AG08395 (cell line): ENCODE measurements at places on chromosomes 2 and 18.

DNA sequence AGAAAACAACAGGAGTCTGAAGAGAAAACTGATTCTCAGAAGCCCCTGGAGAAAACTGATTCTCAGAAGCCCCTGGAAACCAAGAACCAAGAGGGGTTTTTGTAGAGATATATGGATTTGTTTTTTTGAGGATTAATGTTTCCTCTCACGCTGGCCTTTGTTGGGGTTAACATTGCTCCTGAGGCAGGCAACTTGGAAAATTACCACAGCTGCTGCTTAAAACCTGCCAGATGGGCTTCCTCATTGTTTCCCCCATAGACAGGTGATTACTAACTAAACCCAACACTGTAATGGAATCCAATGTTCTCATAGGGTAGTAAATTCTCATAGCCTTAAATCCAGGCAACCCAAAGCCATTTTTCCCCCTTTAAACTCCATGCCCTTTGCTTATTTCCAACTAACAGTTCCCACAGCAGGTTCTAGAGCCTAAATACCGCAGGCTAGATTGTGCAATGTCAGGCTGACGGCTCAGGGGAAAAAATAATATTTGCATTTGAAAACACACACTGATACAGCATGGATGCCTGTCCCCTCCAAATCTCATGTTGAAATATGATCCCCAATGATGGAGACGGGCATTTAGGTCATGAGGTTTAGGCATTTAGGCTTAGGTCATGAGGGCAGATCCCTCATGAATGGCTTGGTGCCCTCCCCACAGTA is 272.3 kb upstream of the PKDCC start:
- DNase-seq = no peak

GRCh38 chr2:134217924-134218323 is 35.9 kb upstream of the MGAT5 start:
- no peak for DNase-seq

DNA sequence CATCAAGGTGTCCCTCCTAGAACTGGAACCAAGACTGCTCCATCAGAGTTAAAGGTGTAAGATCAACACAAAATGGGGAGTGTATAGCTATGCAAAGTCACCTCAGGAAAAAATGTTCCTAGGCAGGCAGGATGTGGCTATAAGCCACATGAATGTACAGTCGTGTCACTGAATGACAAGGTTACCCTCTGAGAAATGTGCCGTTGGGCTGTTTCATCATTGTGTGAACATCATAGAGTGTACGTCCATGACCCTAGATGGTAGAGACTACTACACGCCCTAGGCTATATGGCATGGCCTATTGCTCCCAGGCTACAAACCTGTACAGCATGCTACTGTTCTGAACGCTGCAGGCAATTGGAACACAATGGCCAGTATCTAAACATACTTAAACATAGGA is 24.5 kb downstream of the TYMS start:
- DNase-seq = no peak

DNA sequence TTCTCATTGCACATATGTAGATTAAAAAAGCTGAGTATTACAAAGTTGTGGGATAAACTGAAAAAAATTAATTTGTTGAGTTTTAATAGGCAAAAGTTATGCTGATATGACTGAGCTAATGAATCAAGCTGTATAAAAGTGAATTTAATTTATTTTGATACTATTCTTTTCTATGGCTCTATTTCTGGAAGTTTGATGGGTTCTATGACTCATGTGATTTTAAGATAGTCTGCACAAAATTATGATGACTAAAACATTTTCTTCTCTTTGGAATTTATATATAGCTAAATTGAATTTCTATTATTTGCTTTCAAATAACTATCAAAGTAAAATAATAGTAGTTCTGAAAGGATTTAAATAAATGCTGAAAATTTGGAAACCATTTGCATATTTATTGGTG is 71.0 kb upstream of the MMADHC start:
- no peak for DNase-seq

GRCh38 chr18:31711365-31712172 is 27.2 kb upstream of the B4GALT6 start:
- DNase-seq = no peak

GRCh38 chr2:200742426-200742825 is 69.3 kb upstream of the BZW1 start:
- DNase-seq = peak; percentile 77

DNA sequence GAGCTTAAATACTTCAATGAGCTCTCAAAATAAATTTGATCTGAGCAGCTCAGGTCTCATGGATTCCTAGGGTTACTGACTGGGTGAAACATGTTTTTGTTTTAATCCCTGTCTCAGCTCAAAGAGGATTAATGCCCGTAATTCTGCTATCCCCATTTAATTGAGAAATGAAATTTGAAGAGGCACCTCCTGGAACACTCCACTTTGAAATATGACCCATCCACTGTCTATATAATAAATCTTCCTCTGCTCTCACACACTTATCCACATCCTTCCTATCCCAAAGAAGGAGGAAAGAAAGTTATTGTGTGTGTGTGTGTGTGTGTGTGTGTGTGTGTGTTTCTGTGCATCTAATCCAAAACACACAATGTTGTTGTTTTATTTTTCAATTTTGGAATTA is 2082.4 kb upstream of the PIK3C3 start:
- no peak for DNase-seq

GRCh38 chr2:128474036-128474955 is 155.6 kb upstream of the HS6ST1 start:
- no peak for DNase-seq

DNA sequence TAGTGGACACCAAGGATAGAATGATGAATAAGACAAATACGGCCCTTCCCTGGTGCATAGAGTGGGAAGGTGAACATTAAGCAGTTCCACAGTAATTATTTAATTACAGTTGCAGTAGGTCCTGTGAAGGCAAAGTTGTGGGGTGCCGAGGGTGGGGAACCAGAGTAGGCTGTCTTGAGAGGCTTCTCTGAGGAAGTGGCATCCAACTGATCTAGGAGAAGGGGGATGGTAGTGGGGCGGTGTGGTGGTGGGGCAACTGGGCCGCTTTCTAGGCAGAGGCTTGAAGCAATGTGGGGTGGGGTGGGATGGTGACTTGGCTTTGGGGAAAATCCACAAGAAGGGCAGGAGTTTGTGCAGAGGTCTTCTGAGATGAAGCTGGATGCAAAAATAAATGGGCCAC is 11.7 kb downstream of the ACSL3 start:
- no peak for DNase-seq

DNA sequence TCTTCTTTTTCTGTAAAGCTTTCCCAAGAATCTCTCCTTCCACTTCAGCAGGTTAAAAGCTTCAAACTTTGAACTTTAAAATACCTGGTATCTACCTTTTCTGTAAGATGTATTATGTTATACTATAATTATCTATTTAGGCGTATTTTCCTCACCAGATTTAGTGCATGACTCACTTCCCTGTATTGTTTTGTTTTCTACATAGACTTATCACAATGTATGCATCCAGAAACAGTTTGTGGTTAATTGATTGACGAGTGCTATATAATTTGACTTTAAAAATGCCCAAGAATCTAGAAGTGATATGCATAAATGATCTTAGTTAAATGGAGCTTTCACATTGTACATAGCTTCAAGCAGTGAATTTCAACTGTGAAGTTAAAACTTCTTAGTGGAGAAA is 473.9 kb upstream of the CDH2 start:
- no peak for DNase-seq

DNA sequence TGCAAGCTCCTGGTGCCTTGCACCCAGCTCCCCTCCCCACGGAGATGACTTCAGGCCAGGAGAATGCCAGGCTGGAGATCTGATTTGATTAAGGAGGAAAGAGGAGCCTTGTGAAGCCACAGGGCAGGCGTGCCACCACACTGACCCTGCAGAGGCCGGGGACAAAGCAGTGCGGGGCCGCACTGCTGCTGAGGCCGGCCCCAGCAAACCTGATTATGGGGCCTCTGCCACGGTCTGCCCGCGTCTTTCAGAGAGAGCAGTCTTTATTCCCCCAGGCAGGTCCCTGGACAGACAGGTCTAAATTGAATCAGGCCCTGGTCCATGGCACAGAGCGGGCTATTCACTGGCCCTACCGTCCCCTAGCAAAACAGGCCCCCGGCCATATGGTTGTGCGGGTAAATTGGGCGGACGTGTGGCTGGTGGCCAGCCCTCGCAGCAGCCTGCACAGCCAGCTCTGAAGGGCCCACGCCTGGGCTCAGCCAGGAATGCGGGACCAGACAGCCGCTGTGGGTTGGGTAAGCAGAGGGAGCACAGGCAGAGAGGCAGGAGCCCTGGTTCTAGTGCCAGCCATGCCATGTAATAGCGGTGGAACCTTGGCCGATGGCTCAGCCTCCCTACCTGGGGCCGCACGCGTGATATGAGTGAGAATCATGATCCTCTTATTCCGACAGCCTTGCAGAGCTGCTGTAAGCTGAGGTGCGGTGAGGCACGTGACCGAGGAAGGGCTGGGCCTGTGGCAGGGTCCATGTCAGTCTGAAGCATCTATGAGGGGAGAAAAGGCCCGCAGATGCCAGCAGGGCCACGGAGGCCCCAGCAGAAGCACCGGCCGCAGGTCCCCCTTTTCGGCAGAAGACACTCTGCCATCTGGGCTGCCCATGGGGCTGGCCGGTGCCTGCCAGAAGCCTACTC is 97.3 kb upstream of the MYCN start:
- DNase-seq = no peak

DNA sequence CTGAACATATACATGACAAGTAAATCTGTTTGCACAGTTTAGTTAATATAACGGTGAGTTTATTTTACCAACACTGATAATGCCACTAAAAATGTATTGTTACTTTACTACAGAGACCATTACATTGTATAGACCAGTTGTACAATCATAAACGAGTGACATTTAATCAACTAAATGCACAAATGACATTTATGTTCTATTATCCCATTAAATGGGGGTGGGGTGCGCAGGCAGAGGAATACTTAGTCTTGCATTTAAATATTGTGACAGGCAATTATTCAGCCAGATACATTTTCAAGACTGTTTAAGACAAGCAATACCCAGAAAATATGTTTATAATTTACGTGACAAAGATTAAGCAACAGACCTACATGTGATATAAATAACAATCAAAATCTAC is 72.0 kb upstream of the CHAC2 start:
- no peak for DNase-seq

- peak; percentile 49 for DNase-seq
Measured at GRCh38 chr2:102082571-102083392, 59.8 kb upstream of the IL1R1 start.

- peak; percentile 27 for DNase-seq
Measured at GRCh38 chr2:206989311-206989710, 50.0 kb downstream of the CPO start.

- no peak for DNase-seq
Measured at GRCh38 chr2:108585436-108585835, 51.2 kb downstream of the LIMS1 start.

GRCh38 chr2:8408560-8409460 is 273.0 kb upstream of the ID2 start:
- no peak for DNase-seq

- DNase-seq = no peak
Measured at GRCh38 chr2:125696560-125696959, 959.4 kb upstream of the GYPC start.

DNA sequence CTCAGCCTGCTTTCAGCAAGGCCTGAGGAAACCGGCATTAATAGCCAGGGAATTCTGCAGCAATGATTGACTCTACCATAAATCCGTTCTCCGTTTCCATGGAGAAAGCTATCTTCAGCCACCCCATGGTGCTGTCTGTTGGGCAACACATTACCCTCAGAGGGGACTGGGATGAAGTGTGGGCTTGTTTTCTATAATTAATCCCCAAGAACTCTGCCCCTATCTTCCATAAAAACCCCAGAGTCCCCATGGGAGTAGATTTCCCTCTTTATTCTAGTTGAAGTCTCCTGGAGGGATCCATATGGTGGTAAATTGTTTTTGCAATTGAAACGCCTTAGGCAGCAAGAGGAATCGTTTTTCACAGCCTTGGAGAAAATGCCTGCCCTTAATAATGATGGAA is 9.2 kb downstream of the G6PC2 start:
- no peak for DNase-seq

DNA sequence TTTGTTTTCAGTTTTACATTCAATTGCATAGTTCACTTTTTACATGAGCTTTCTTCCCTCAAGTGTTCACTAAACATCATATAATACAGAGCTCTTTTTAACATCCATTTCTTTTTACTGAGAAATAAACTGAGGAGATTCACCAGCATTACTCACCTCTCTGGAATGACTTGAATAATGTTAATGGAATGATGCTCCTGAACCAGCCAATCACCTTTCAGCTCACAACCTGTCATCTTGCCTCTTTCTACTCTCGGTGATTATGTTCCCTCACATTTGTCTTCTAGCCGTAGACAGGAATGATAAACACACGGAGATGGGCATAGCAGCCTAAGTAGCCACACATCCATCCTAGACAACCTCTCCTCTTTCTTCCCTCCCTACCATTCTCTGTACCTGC is 301.7 kb downstream of the PAX3 start:
- peak; percentile 58 for DNase-seq

DNA sequence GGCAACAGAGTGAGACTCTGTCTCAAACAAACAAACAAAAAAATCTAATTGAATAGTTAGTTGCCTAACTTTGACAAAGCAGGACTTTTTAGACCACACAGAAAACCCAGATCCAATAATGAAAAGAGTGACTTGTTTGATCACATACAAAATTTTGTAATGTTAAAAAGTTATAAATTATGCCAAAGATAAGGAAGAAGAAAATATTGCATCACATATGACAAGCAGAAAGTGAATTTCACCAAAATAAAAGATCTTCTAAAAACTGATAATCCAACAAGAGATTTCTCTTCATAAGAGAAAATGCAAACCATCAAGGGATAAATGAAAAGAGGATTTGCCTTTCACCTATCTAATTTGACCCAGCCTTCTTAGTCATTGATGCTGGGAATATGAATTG is 2.8 kb upstream of the RMP24 start:
- DNase-seq = no peak

- no peak for DNase-seq
Measured at GRCh38 chr2:22375096-22375495, 1009.9 kb upstream of the KLHL29 start.

- no peak for DNase-seq
Measured at GRCh38 chr18:13362607-13363006, 144.0 kb downstream of the LDLRAD4 start.

- DNase-seq = no peak
Measured at GRCh38 chr18:34938090-34938489, 103.1 kb upstream of the MAPRE2 start.

DNA sequence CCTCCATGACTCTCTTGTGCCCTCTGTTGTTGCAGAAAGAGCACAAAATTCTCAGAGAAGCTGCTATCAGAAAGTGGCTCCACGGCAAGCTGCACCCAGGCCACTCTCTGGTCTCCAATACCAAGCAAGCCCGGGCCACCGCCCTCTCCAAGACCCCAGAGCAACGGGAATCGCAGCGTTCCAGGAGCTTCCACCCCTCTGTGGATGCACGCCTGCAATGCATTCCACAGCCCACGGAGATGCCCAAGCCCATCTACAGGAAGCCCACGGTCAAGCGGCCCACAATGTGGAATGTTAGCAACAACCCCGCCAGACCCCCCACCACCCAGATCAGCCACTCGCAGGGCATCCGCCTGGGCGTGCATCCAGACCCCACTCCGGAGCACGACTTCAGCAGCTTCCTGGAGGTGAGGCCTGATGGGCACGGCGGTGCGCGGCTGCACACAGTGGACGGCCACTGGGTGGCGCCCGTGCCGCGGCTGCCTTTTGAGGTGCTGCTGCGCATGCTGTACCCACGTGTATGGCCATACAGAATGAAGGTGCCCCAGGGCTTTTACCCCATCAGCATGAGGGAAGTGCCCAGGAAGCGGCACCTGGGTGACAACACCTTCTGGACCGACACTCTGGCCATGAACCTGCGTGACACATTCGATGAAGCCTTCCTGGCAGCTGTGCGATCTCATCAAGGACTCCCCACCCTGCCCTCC is 6.3 kb downstream of the ANKRD53 start:
- DNase-seq = peak; percentile 66
